ENCODE measurements at places on chromosomes 7 and 10.

DNA sequence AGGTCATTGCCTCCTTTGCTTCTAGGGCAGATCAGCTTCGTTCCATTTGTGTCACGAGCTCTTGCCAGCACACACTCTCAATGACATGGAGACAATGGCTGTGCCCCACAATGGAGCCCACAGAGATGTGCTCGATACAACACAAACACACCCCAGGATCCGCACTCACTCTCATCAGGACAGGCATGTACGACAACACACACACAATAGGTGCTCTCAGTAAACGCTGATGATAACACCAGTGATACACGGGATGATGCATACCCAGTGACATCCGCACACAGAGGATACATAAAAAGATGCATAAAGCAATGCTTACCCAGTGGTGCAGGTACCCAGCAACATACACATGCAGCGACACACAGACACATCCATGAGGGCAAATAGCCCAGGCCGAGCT lies 61.2 kb upstream of the LBX1 start:
- no peak for DNase-seq

GRCh38 chr7:75881436-75882095 lies 2.7 kb downstream of the RHBDD2 start:
- DNase-seq = no peak

DNA sequence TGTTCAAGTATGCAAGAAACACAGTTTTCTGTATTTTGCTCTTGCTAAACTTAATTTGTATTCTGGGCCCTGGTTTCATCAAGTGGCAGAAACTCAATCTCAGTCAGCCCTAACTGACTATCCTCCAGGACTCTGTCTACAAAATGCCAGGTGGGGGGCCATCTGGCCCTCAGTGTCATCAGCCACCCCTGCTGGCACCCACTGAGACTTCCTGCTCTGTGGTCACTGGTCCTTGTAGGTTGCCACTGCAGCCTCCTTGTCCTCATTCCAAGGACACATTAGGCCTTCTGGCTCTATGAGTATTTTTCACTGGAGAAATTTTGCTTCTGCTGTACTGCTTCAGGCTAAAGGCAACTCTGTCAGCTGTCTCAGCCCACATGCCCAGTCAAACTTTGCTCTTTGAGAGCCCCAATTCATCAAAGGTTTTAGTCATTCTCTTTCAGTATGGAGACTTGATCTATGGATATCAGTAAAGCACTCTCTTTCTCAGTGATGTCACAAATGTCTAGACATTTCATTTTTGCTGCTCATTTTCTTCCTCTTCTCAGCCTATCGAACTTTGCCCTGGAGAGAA lies 163.6 kb downstream of the KCND2 start:
- DNase-seq = no peak

DNA sequence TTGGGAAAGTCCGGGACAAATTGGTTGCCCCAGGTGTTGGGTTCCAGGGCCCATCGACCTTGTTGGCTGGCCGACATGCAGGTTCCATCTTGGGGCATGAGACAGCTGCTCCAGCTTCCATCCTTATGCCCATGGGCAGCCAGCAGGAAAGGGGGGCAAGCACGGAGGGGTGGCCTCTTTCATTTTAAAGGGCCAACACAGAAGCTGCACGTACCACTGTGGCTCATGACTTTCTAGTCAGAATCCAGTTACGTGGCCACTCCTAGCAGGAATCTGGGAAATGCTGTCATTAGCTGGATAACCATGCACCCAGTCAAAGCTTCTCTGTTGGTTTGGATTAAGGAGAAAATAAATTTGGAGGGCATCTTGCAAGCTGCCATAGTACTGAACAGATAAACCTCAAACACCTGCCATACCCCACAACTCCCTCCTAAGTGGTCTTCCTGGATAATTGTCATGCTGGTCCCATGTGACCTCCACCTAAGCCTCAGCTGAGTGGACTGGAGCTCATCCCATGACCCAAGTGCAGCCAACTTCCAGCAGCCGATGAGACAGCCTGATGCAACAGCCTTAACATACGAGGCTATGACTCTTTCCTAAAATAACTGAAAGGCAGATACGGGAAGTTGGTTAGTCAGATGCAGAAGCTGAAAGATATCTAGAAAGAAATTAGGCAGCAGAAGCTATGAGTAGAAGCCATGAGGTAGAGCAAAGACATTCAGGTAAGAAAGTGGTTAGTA lies 21.4 kb upstream of the GSDME start:
- DNase-seq = peak; percentile 25

GRCh38 chr10:65950075-65950474 lies 975.8 kb upstream of the LRRTM3 start:
- DNase-seq = no peak

- no peak for DNase-seq
Observed at GRCh38 chr10:86106616-86107015, 260.0 kb downstream of the GRID1 start.

- no peak for DNase-seq
Observed at GRCh38 chr10:101767600-101767945, 8.3 kb downstream of the FGF8 start.

DNA sequence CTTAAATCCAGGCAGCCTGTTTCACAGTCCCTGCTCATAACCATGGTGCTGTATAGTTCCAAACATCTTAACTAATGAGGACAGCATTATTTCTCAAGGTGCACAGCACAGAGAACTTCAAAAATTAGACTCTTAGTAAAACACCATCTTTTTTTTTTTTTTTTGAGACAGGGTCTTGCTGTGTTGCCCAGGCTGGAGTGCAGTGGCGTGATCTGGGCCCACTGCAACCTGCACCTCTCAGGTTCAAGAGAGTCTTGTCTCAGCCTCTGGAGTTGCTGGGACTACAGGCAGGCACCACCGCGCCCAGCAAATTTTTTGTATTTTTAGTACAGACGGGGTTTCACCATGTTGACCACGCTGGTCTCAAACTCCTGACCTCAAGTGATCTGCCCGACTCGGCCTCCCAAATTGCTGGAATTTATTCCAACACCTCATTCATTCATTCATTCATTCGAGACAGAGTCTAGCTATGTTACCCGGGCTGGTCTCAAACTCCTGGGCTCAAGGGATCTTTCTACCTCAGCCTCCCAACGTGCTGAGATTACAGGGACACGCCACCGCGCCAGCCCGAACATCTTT lies 507 bp upstream of the TMEM254 start:
- DNase-seq = no peak

- DNase-seq = no peak
Observed at GRCh38 chr10:64376167-64376566, 855.0 kb downstream of the REEP3 start.

DNA sequence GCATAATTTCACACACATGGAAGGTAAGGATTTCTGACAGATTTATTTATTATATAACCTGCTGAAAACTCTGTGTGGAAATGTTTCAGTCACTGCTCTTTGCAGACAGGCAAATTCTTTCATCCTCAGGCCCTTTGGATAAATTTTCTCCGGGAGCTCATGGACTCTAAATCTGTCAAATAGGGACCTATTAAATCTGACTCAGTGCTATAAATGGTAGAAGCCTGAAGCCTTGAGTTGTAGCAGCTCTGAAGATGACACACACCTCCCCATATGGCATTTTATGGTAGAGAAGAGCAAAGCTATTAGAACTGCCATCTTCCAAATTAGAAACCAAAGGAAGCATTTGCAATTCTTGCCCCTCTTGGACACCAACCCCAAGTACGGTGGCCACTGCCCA lies 808.7 kb downstream of the XPNPEP1 start:
- DNase-seq = no peak

GRCh38 chr10:101337836-101338235 lies 16.1 kb upstream of the BTRC start:
- no peak for DNase-seq

DNA sequence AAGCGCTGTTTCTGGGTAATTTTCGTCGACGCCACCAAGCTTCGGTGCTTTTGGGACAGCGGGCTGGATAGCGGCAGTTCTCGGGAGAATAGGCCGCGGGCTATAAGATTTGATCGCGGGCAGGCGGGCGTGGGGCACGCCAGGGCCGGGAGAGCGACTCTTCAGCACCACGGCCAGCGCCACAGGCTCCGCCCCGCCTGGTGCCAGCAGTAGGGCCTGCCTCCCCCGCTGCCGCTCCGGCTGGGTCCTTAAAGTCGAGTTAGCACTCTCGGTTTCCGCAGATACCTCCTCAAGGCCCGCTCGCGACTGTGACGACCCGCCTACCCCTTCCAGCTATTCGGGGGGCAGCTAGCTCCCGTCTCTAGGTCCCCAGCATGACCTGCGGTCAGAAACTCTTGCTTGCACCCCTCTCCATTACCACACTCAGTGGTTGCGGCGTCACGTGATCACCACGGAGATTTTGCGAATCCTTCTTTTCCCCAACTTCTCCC lies 9.4 kb downstream of the NXPH1 start:
- DNase-seq = no peak

DNA sequence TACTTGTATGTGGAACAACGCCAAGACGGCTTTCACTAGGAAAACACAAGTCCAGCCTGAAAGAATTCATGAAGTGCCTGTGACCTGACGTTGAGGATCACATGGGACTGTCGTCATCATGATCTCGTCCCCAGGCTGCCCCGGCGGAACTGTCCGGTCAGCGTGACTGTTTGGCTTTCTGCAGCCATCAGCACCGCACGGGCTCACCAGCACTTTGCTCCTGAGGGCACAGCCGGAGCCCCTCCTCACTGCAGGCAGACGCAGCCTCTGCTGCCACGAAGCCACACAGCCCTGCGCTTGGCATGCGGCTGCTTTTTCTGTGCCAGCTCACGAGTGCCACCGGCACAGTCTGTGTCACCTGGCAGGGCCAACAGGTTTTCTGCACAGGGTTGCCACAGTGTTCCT lies 9.4 kb upstream of the GET4 start:
- DNase-seq = no peak

DNA sequence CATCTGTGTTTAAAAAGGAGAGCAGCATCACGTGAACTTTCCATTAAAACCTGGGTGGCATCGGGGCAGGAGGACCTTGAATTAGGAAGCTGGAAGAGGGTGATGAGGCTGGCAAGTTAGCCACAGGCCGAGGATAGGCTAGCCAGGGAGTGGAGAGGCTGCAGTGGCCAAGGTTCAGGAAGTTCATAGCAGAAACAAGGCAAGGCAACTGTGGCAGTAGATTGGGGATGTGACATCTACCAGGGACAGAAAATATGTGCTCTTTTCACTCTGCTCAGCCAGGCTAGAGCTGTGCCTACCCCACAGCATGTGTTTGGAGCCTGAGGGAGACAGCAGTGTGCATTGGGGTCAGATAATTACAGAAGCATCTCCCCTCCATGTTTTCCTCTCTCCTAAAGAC lies 2.2 kb upstream of the INPP5F start:
- DNase-seq = no peak

- no peak for DNase-seq
Observed at GRCh38 chr7:132865366-132866143, 216.3 kb downstream of the CHCHD3 start.

DNA sequence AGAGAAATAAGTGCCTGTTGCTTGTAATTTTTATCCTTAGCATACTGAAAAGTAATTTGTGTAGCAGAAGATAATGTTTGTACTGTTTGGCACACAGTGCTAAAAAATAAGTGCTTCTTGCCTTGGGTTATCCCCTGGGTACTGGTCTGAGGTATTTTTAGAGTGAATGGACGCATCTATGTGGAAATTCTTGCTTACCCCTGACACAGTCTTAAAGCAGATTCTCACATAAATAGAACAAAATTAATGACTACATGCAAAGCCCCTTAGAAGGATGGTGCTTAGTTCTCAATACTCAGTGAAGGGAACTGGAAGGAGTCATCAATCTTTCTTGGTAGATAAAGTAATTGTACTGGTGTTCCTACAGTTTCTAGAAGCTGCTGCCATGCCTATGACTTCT lies 548.6 kb downstream of the ARL4A start:
- no peak for DNase-seq

DNA sequence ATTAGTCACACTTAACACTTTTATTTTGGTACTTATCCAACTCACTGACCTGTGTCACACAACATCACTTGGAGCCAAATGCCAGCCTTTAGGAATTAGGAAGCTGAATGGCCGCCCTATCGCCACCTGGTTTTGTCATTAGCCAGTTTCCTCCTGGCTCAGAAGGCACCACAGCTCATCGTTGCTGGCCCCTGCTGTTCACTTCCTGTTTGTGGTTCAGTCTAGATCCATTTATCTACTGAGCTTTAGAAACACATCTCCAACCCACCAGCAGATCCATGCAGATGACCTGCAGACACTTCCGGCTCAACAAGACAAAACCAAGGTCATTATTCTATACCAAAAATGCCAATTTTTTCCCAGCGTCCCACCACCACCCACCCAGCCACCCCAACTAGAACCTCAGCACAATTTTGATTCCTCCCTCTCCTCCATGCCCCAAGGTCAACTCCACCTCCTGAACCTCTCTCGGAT lies 193.5 kb upstream of the NEBL start:
- no peak for DNase-seq

- DNase-seq = peak; percentile 41
Observed at GRCh38 chr7:36979810-36980248, 255.5 kb upstream of the AOAH start.

- no peak for DNase-seq
Observed at GRCh38 chr7:71982851-71983250, 429.3 kb downstream of the CALN1 start.

DNA sequence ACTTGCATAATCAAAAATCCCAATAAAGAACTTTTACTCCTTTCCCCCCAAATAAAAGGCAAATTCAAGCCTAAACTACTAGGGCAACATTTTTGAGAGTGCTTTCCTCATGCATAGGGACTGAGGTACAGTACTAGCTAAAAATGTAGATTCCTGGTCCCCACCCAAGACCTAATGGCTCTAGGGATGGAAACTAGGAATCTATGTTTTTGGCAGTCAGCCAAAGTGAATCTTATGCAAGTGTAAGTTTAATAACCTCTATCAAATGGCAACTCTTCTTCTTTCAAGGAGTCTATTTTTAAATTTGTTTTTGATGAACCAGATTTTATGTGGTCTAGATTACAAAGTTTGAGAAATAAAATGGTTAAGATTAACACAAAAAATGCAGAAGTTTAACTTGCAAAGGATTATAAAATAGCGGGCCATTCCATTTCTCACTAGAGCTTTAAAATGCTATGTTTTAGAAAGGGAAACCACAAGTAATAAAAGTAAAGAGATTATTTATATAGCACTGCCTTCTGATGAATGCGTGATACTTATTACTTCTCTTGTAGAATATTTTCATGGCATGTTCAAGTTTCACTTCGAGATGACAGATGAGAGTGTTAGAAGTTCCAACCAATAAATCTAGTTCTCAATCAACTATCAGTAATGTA lies 70.4 kb upstream of the MDFIC start:
- no peak for DNase-seq

- no peak for DNase-seq
Observed at GRCh38 chr10:23063973-23064812, 31.2 kb upstream of the MSRB2 start.

GRCh38 chr7:12839508-12840153 lies 152.2 kb downstream of the ARL4A start:
- DNase-seq = no peak

DNA sequence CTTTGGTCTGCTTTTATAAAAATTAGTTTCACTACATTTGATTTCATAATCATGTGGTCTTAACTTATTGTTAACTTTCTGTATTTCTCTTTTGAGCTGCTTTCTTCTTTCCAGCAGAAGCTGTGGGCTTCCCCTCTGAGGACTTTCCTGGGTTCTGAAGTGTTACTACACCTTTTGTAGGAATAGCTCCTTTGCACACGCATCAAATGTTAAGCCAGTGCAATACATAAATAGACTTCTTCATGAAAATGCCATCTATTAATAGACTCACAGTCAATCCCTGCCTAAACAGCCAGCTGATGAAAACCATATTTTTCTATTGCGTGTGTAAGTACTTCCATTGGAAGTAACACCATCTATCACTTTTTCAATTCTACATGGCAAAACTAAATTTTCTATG lies 1.5 kb downstream of the ABCB4 start:
- DNase-seq = no peak

Measured in anterior cingulate cortex (tissue), 58 donors.